ENCODE measurements at places on chromosomes 7 and 10.

DNA sequence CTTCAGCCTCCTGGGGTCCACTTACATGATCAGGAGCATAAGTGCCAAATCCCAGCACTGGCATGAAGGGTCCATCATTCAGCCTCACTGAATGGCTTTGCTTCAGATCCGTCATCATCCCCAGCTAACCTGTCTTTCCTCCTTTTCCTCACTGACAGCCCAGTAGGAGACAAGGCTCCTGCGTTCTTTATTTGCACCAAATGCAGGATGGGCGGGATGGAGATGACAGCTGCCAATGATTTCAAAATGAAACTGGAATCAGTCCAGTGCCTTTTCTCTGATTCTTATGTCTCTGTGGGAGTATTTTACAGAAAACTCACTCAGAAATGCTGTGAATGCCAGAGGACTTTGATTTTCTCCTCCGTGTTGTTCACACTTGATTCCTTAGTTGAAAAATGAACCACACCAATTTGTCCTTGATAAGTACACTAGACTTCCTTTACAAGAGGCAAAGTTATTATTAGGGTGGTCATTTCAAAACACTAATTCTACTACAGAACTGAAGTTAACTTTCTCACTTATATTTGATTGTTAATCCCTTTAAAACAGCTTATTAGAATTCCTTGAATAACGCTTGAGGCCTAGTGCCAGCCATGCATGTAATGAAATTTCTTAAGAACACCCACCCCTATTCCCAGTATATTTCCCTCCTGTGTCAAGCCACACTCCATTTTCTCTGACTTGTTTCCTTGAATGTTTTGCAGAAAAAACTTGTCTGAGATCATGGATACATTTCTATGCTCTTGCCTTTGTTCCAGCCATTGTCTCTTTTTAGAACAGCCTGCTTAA lies at the start of gene AKR1C8:
AKR1C8 (minus strand) TSS at position 164 of the 789 bp plus-strand sequence; CDS start at position 118, 46 bp downstream.
- DNase-seq: no peak

- no peak for DNase-seq
These were observed 12.2 kb upstream of the ZNF273 start for GRCh38 chr7:64890761-64891362.

DNA sequence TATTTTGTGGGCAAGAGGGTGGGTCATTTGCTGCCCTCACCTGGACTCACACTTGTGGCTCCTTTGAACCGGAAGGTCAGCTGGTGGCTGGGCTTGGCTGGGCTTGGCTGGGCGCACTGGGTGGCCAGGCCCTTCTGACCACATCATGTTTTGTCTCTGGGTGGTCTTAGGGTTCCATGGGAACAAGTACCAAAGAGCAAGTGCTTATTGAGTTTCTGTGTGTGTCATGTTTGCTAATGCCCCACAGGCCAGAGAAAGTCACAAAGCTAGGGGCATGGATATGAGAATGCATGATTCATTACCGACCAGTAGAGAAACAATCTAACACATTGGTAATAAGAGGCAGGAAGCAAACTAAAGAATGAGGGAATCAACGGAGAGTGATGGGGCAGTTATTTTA lies 33.6 kb upstream of the NRP1 start:
- DNase-seq: no peak

DNA sequence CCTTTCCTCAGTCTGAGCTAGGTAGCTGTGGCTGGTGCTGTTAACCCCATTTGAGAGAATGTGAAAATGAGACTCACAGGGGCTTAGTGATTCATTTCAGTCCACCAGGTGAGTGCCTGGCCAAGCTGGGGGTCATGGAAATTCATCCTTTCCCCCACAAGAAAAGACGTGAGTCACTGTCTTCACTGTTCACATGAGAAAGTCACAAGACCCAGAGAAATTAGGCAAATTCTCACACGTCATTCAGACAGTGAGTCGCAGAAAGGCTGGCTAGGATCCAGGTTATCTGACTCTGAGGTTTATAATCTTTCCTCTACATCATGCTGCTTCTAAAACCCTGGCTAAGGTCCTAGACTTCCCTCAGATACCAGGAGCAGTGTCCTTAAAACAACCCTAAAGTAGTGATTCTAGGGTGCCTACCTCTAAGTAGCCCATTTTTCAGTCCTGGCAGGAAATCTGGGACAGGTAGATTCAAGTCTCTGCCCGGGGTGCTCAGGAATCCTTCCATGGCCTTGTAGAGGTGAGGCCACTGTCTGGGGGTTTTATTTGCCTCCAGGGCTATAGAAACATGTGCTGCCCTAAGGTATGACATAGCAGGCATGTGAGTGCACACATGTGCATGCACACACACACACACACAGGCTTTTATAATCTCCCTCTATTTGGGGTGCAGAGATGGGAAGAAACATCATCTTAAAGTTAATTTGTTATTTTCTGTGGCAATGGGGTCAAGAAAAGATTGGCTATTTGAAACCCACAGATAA lies 427.9 kb upstream of the CELF2 start:
- DNase-seq: no peak

DNA sequence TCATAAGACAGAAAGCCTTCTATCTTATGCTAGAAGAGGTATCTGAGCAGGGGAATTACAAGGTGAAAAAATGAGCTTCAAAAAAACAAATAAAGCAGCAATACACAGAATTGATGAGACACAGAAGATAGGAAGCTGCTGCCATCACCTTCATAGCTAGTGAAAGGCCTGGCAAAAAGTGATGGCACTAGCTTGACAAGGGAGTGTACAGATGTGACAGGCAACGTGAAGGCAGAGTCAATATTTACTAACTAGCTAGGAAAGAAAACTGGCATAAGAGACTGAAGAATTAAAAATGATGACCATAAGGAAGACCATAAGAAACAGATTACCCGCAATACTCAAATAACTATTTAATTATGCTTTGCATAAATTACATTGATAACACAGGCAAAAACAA lies 9.4 kb downstream of the GPR22 start:
- no peak for DNase-seq

GRCh38 chr7:128026551-128026950 lies 4.7 kb downstream of the LRRC4 start:
- DNase-seq: no peak

- DNase-seq: no peak
These were observed 16.0 kb downstream of the PALD1 start for GRCh38 chr10:70494536-70494935.

DNA sequence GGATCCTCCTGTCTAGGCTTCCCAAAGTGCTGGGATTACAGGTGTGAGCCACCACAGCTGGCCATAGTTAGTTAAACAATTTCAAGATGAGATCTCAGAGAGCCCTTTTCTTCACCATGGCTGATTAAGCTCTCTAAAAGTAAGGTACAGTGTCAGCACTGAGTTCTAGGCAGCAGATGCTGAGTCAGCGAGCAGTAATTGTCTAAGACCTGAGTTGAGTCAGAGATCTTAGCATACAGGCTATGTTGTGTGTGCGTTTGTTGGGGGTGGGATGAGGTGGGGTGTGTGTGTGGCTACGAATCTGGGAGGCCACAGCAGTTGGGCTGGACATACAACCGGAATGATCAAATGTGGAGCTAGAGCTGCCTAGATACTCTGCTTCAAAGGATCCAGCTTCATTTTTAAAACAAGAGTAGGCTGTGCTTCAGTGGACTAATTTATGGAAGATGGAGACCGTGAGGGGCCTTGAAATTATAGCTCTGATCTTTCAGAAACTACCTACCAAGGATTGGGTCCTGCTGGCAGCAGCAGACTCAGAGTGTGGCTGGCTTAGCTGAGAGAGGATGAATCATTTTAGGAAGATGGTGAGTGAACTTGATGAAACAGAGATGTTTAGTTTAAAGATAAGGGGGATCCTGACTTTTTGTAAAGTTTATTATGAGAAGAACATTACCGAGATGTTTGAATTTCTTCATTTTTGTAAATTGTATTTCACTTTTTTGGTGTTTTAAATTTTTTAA lies 17.5 kb upstream of the MTPN start:
- DNase-seq: no peak

DNA sequence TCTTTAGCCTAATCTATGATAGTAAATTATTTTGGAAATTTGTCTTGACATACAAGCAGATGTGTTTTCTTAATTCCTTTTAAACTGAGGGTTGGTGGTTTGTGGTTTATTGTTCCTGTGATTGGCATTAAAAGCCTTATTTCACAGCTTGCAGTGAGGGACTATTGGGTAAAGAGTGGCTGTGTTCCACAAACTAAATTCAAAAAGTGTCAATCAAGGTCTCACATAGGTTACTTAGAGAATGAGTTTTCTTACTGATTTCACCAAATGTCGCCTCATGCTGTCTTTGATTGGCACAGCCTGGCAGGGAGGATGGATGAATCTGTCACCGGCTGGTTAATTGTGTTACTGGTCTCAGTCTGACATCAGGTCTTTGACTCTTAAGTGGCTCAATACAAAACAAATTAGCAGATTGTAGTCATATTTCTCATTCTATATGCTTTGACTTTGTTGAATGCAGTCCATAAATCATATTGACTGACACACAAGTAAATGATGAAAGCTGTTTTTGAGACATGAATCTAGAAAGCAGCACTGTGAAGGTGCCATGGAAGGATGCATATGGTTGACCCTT lies 66.8 kb upstream of the CYP26C1 start:
- DNase-seq: peak; percentile 62

DNA sequence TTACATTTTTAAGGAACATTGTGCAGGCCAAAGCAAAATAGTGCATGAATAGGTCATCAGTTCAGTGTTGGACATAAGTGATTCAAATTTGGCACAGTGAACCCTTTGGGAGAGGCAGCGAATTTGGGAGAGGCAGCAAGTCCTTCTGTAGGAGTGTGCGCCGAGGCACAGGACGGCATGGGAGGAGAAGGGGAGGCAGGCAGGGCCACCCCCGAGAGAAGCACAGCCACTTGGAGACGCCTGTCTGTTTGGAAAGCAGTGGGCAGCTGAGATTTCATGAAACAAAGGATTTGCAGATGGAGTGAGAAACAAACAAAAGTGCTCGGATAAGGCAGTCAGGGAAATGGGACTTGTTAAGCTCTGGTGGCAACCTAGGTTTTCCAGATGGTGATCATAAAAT lies 30.6 kb downstream of the VIPR2 start:
- DNase-seq: no peak

GRCh38 chr10:24341371-24341770 lies 132.4 kb downstream of the KIAA1217 start:
- no peak for DNase-seq

DNA sequence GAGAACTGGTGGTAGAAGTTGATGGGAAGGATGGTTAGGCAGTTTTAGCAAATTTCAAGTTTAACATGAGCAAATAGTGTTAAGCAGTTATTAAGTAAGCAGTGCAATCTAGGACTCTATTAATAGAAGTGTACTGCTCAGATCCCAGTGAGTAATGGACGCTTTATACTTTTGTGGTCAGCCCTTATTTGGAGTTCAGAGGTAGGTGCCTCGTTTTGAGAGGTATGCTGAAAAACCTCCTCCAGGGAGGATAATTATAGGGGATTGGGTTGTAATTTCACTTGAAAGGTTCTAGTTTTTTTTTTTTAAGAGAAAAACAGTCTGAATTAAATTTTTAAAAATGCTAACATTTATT lies 33.5 kb upstream of the CCDC7 start:
- no peak for DNase-seq

GRCh38 chr7:74337926-74338325 lies 48.7 kb downstream of the CLIP2 start:
- DNase-seq: no peak

DNA sequence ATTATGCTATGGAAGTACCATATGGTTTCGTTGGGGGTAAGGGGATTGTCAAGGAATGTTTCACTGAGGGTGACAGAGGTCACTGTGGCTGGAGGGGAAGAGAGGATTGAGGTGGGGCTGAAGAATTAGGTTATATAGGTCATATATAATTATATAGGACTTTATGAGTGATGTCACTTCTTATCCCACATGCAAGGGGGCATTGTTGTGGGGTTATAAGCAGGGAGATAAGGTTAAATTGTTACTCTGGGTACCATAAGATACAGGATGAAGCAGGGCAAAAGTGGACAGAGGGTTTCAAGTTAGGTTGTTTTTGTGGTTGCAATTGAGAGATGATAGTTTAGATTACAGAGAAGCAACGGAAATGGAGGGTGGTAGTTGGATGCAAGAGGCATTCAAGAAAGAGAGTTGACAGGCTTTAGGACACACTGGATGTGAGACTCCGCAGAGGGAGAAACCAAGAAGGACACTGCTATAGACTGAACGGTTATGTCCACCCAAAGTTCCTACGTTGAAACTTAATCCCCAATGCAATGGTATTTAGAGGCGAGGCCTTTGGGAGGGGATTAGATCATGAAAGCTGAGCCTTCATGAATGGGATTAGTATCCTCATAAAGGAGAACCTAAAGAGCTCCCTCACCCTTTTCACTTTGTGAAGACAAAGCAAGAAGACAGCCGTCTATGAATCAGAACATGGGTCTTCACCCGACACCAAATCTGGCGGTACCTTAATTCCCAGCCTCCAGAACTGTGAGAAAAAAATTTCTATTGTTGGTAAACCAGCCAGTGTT lies 7.0 kb upstream of the PRR15 start:
- DNase-seq: no peak

DNA sequence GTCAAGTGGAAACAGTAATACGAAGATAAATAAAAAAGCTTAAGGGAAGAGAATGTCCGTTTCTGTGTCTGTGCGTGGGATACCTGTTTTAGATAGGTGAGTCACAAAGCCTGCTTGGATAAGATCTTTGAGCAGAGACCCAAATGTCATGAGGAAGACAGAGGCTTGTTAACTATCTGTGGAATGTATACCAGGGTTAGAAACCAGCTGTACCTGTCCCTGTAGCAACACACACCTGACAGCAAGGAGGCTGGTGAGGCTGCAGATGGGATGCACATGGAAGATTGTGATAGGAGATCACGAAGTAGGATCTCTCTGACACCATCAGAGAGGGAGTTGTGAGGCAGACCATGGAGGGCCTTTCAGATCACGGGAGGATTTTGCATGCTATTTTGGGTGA lies 105.3 kb downstream of the ARHGAP21 start:
- no peak for DNase-seq

- no peak for DNase-seq
These were observed 416.3 kb downstream of the ADRA2A start for GRCh38 chr10:111493024-111493625.

DNA sequence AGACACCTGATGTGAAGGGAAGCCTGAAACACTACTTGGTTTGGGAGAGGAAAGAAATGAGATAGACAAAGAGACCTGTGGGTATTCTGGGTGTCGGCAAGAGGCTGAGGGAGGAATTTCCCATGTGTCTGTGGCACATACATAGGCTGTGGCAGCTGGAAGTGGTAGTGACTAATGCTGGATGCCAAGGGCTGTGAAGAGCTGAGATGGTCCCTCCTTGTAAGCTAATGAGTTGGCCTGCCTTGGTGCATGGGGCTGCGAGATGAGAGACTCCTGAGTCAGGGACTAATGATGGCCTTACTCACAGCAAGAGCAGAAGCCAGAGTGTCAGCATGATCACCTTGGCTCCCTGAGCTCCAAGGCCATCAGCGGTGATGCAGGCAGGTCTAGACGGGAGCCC lies 119.0 kb upstream of the EEPD1 start:
- DNase-seq: no peak

GRCh38 chr7:116557066-116557585 lies 32.3 kb downstream of the CAV1 start:
- DNase-seq: no peak

DNA sequence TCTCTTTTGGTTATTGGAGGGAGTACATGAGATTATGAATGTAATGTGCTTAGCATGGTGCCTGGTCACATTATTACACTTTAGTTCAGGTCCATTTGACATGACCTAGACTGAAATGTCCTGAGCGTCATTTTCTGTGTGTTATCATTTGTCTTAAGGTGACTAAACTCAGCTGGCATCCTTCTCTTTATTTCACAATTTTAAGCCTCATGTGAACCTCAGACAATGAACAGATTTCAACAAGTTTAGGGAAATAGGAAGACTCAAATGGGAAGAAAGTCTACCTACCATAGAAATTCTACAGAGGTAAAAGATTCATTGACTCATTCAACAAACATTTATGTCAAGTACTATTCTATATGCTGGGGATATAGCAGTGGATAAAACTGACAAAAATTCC lies 70.2 kb upstream of the EXOC6 start:
- no peak for DNase-seq

All from glutamatergic neuron (in vitro differentiated cells).